ENCODE measurements at places on chromosomes 5 and 9.

- no peak for DNase-seq
Observed at GRCh38 chr5:100469767-100470166, 65.4 kb upstream of the FAM174A start.

DNA sequence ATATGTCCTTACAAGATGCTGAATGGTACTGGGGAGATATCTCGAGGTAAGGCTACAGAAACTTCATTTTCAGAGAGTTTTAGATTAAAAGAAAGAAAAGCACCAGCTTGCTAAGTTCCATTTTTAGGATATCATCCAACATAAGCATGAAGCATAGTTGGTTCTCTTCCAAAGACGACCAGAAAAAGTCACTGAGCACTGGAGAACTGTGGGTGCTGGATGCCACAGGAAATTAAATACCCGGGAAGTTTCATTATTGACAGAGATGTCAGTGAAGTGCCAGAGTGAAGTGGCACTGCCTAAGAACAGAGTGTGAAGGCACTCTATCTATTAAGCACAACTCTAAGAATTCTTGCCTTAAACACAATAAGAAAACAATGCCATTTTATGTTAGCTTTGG is 76.8 kb downstream of the PIK3R1 start:
- no peak for DNase-seq

DNA sequence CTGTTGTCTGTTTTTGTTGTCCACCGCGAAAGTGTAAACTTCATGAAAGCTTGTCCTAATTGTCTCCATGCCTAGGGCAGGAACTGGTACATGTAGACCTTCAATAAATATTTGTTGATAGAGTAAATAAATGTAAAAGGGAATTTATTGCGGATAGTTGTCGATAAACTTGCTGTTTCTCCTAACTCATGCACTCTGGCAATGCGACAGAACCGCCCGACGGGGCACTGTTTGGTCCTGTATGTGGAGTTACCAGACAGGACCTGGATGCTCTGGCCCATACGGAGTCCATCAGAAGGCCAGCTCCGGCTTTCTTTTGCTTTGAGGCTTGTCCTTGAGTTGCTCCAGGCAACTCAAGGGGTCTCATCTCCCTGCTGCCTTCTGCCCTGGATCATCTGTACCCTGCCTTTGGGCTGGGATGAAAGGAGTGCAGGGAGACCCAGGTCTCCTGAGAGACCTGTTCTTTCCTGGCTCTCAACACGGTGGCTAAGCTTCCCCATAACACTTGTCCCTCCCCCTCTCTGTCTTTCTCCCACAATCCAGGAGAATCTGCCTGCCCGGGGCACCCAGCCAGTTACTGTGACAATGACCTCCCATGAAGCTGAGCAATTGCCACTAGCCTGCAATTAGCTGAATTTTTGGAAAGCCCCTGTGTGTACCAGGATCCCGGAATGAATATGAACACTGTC is 149.5 kb upstream of the PTCH1 start:
- DNase-seq = no peak

- no peak for DNase-seq
Observed at GRCh38 chr5:100407053-100407452, 128.1 kb upstream of the FAM174A start.

- DNase-seq = no peak
Observed at GRCh38 chr5:89117124-89117644, 234.2 kb upstream of the MEF2C start.

DNA sequence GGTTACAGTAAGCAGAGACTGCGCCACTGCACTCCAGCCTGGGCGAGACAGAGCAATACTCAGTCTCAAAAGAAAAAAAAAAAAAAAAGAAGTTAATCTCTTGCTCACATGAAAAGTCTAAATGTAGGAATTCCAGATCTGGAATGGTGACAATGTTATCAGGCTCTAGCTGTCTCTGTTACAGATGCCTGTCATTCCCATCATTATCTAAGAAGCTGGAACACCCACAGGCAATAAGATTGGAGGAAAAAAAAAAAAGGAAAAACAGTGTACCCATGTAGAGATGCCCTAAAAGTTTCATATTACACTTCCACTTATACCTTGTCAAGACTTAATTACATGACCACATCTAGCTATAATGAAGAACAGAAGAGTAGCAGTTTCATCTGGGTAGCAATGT is 38.2 kb downstream of the PTBP3 start:
- no peak for DNase-seq

- no peak for DNase-seq
Observed at GRCh38 chr5:36637516-36637915, 31.1 kb downstream of the SLC1A3 start.

Data from NAMALWA (cell line).